Mammary epithelial cell (primary cell): ENCODE measurements at places on chromosomes 13 and 19.

DNA sequence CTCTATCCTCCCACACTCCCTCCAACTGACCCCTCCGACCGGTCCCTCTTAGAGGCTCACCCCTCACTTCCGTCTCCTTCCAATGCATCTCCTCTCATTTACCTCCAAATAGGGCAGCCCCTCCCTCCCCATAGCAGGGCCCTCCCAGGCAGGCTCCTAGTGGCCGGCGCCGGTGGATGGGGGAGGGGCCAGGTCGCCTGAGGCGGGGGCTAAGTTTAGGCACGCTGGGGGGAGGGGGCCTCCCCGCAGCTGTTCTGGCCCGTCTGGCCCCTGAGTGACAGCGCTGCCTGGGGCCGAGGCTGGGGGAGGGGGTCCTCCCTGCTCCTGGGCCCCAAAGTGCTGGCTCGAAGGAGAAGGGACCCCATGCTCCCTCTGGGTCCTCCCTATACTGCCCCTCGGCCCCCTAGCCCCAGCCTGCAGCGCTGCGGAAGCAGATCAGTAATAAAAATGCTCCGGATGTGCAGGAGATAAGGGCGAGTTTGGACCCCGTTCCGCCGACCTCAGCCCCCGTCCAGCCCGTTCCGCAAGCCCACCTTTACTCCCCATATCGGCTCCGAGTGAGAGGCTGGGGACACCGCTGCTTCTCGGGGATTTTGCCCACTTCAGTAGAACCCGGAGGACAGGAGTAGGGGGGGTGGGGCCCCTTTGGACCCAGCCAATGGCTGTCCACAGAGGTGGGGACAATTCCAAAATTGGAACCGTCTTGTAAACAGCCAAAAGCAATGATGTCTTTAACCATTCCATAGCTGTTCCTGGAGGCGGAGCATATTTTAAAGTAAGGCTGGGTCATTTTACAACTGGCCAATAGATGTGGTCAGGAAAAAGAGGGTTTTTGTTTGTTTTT lies 4.0 kb downstream of the RTN2 start:
- no peak for DNase-seq

- no peak for DNase-seq
Measured at GRCh38 chr13:65642996-65643395, 1587.1 kb downstream of the PCDH9 start.

- DNase-seq, result no peak
Measured at GRCh38 chr13:112675366-112675756, 14.5 kb upstream of the ATP11A start.

DNA sequence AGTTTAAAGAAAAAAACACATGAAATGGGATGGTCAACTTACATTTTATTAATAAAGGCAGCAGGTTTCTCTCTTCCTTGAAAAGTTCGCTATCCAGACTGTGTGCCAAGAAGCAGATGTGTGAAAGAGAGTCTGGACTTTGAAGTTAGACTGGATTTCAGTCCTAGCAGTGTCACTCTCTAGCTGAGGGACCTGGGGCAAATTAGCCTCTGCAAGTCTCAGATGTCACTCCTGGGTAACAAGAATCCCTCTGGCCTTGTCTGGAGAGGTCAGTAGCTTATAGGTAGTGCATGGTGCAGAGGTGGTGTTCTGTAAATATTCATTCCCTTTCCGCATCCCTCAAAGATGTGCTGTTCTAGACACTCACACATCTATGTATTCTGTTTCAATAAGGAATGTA lies 187.6 kb upstream of the RNF113B start:
- no peak for DNase-seq

DNA sequence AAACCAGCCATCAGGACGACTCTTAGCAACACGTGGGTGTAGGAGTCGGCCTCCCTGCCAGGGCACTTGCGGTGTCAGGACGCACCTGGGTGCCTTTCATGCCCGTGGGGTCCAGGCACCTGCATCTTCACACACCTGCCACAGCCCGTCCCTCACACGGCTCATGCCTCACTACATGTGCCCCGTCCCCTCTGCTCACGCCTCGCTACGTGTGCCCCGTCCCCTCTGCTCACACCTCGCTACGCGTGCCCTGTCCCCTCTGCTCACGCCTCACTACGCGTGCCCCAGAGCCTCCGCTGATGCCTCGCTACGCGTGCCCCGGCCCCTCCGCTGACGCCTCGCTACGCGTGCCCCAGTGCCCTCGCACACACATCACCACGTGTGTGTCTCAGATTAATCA lies 58.0 kb upstream of the F7 start:
- DNase-seq, result no peak

GRCh38 chr13:83733293-83733692 lies 149.0 kb downstream of the SLITRK1 start:
- no peak for DNase-seq

DNA sequence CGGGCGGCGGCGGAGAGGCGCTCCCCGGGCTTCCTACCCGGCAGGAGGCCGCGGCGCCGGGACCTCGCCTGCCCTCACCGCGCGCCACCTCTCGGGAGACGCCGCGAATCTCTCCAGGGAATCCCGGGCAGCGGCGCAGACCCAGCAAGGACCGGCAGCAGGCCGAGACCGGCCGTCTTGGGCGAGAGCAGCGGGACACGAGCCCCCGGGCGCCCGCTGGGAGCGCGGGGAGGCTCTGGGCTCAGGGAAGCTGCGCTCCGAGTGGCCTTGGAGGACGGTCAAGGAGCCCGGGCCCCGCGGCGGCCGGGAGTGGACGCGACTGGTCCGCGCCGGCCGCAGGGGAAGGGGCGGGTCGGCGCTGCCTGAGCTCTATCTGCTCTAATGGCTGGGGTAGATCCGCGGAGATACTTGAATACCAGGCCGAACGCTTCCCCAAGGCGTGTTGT lies 14.7 kb downstream of the CDX2 start:
- DNase-seq, result no peak

- DNase-seq, result no peak
Measured at GRCh38 chr13:29571876-29572570, 23.5 kb downstream of the SLC7A1 start.

DNA sequence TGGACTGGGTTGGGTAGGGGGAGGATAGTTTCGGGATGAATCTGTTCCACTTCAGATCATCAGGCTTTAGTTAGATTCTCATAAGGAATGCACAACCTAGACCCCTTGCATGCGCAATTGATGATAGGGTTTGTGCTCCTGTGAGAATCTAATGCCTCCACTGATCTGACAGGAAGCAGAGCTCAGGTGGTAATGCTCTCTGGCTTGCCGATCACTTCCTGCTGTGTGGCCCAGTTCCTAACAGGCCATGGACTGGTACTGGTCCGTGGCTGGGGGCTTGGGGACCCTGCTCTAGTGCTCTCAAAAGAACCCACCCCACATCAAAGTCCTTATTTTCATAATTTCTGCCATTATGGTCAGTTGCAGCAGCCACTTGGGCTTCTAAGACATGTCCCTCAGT lies 30.1 kb downstream of the DNAJC3 start:
- DNase-seq, result no peak

DNA sequence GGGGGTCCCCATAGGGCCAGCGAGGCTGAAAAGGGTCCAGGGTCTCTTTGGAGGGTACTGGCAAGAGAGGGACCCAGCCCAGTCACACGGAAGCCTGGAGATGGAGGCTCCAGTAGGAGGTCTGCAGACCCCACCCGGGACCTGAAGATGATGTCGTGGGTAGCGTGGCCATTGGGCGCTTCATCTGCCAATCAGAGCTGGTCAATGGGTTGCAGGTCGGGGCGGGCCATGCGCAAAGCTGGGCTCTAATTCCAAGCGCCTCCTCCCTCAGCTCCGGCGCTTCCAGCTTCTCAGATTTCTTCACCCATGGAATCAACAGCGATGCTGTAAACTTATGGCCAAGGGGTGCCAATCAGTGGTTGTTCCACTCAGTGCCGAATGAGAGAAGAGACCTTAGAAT lies 10.9 kb downstream of the SIGLEC12 start:
- DNase-seq, result no peak

DNA sequence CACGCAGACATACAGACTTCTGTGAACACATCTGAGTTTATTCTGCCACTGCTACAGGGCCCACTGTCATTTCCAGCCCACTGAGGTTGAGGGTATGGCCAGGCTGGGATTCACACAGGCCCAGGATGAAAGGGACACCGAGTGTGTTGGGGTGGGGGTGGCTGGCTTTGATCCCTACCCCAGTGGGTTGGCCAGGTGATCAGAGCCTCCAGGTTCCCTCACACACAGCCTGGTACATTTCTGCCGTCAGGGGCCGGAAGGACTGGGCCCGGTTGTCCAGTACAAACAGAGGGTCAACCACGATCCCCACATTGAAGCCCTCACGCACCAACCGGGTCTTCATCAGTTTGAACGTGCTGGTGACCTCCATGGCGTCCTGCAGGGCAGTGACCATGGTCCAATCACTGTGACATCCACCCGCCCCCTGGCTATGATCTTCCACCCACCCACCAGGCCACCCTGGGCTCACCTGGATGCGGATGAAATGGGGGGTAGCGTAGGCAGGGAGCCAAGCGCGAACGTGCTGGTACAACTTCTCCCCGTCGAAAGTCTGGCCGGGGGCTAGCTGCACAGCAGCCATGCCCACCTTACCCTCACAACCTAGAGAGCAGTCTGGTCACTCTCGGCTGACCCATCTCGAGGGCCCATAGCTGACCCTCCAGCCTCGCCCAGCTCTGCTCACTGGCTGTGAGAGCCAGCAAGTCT lies 13.3 kb downstream of the SLC27A5 start:
- no peak for DNase-seq

DNA sequence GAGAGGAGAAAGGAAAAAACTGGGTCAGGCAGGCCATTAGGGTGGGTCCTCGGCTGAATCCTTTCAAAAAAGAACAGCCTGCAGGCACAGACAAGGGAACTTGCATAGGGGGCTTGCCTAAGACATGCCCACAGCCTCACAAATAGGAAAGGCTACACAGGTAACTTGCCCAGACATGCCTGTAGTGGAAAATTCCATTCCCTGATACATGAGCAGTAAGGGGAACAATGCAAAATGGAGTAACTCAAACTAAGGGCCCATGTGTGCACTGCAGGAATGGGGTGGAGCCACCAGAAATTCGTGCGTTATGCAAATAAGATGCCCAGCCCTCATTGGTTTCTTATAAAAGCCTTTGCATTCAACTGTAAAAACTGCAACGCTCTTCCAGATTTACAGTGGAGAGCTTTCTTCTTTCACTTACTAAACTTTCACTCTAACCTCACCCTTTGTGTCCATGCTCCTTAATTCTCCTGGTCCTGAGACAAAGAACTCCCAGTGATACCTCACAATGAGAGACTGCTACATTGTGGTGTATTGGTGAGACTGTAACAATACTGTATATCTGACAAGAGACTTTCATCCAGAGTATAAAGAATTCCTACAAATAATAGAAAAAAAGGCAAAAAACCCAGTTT lies 59.5 kb upstream of the SLITRK1 start:
- DNase-seq, result peak; percentile 69

DNA sequence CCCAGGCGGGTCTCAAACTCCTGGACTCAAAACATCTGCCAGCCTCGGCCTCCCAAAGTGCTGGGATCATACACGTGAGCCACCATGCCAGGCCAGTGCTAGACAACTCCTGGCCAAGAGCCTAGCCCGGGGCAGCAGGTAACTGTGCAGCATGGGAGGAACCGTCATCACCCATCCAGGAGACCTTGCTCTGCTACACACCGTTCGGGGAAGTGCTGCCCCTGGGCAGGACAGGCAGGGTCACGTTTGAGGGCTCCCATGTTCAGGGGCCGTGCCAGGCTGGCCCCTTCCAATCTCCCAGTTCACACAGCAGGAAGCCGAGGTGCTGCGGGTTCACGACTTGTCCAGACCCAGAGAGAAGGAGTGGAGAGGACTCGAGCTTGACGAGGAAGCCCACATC lies 35.1 kb downstream of the NAXD start:
- no peak for DNase-seq

GRCh38 chr13:47454986-47455385 lies 546.1 kb downstream of the SUCLA2 start:
- DNase-seq, result no peak

GRCh38 chr19:34556488-34556887 lies 74.9 kb downstream of the WTIP start:
- DNase-seq, result peak; percentile 14

- peak; percentile 72 for DNase-seq
Measured at GRCh38 chr13:44160591-44161191, 212.9 kb upstream of the SERP2 start.

DNA sequence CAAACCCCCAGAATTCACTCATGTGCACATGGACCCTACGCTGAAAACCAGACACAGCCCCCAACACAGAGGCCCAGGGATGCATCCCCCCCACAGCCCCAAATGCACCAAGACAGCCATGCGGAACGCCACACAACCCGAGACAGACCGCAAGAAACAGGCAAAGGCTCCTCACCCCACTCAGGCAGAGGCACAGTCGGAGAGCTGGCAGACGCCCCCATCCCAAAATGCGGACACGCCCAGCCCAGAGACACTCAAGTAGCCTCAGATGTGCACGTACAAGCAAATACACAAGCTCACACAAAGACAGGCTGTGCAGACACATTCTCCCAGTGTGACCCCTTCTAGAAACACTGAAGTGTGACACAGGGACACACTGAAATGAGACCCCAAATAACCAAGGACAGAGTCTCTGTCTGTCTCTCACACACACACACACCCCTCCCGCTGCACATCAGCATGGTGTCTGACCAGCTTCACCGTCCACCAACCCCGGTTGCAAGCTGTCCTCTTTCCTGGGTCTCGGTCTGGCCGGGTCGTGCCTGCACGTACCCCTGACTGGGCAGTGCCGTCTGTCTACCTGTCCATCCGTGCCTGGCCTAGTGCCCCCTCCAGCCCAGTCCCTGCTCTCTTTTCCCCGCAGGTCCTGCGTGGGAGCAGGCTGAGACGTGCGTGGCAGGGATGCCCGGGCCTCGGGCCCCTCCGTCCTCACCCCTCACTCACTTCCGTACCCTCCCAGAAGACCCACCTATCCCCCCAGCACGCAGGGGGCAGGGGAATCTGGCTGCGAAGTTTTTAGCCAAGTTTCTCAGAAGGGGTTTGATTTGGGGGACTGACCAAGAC lies 16.1 kb downstream of the ERFL start:
- DNase-seq, result no peak

- DNase-seq, result peak; percentile 26
Measured at GRCh38 chr13:110559429-110559943, 2.0 kb downstream of the RAB20 start.

DNA sequence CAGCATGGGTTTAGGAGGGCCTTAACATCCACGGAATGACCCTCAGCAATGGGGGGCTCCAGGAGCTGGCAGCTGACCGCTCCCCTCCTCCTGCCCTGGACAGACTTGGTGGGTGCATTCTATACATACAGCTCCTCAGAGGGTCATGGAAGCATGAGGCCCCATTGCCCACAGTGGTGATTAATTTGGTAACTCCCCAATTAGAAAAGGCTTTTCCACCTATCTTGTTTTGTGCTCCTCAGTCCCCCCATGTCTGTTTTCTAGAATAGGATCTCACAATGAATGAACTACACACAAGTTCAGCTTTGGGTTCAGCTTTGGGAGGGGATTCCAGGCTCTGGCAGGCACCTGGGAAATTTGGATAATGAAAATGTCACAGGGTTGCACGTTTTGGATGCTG lies 707.8 kb downstream of the UQCRFS1 start:
- no peak for DNase-seq

DNA sequence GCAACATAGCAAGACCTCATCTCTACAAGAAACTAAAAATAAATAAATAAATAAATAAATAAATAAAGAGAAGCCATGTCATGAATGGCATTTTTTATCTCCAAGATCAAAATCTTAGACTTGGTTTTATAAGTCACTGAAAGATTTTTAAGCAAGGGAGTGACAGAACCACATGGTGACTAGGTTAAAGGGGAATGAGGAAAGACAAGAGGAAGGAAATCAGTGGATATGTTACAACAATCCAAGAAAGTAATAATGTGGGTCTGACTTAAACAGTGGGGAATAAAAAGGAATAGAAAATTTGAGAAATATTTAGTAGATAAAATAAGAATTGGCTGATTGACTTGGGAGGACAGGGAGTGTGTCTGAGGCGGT lies 18.8 kb upstream of the MED4 start:
- no peak for DNase-seq
